Spinal cord (tissue), 10 donors: ENCODE measurements at places on chromosomes 7 and 10. TPM values are rescaled to one million over a fixed set of nuclear protein-coding genes. Genes with fewer than 3 reads are reported as not detected.

UBE2D1 gene
- total RNA-seq: 12.0 TPM

LIPN gene
- total RNA-seq: not detected

FAM20C gene
- total RNA-seq: 17.1 TPM

GRCh38 chr7:7736671-7737070, 18.3 kb upstream of the RPA3 start:
- H3K36me3 ChIP-seq: no peaks in the 10 kb centered on the region
- H3K4me1 ChIP-seq: peaks cover 3% of the 10 kb centered on the region
- no peak for DNase-seq
- no peak overlapping the region for H3K27ac ChIP-seq

- no peak for DNase-seq
- no peak overlapping the region for H3K27ac ChIP-seq
- H3K27me3 ChIP-seq: no peaks in the 10 kb centered on the region
- peaks cover 3% of the 10 kb centered on the region for H3K36me3 ChIP-seq
- H3K4me1 ChIP-seq: peaks cover 32% of the 10 kb centered on the region
- no peak overlapping the region for H3K4me3 ChIP-seq
Observed at GRCh38 chr7:64880322-64881297, 22.5 kb upstream of the ZNF273 start.
